ENCODE measurements at places on chromosomes 11 and 22.

DNA sequence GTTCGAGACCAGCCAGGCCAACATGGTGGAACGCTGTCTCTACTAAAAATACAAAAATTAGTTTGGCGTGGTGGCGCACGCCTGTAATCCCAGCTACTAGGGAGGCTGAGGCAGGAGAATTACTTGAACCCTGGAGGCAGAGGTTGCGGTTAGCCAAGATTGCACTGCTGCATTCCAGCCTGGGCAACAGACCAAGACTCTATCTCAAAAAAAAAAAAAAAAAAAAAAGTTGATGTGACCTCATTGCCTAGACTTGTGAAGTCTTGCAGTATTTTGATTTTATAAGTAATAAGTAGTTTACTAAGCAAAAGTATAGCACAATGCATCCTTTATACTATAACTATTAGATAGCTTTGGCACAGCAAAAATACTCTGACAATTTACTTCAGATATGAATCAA lies 9.9 kb upstream of the CUL5 start:
- H3K27me3 ChIP-seq, result peaks cover 3% of the 10 kb centered on the region
- H3K4me1 ChIP-seq, result no peaks in the 10 kb centered on the region
- no peak overlapping the region for H3K4me3 ChIP-seq
- no peaks in the 10 kb centered on the region for H3K36me3 ChIP-seq
- no peak for DNase-seq
- H3K27ac ChIP-seq, result no peak overlapping the region

- no peak for DNase-seq
- H3K4me3 ChIP-seq, result no peak overlapping the region
- H3K4me1 ChIP-seq, result no peaks in the 10 kb centered on the region
- H3K27me3 ChIP-seq, result no peaks in the 10 kb centered on the region
- no peaks in the 10 kb centered on the region for H3K36me3 ChIP-seq
Observed at GRCh38 chr11:103881584-103881983, 154.9 kb upstream of the DDI1 start.

DNA sequence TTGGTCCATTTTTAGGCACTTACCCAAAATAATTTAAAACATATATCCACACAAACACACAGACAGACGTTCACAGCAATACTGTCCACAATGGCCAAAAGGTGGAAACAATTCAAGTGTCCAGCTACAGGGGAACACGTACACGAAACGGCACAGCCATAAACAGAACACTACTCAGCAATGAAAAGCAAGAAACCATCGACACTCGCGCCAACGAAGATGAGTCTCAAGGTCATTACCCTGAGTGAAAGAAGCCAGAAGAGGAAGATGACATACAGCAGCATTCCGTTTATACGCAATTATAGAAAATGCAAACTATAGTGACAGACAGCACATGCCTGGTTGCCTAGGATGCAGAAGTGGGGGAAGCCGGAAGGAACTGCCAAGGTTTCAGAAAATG lies 13.4 kb upstream of the COMT start:
- H3K4me3 ChIP-seq, result no peak overlapping the region
- no peak for DNase-seq
- no peaks in the 10 kb centered on the region for H3K4me1 ChIP-seq
- H3K36me3 ChIP-seq, result peaks cover 8% of the 10 kb centered on the region
- no peaks in the 10 kb centered on the region for H3K27me3 ChIP-seq
- H3K27ac ChIP-seq, result no peak overlapping the region

DNA sequence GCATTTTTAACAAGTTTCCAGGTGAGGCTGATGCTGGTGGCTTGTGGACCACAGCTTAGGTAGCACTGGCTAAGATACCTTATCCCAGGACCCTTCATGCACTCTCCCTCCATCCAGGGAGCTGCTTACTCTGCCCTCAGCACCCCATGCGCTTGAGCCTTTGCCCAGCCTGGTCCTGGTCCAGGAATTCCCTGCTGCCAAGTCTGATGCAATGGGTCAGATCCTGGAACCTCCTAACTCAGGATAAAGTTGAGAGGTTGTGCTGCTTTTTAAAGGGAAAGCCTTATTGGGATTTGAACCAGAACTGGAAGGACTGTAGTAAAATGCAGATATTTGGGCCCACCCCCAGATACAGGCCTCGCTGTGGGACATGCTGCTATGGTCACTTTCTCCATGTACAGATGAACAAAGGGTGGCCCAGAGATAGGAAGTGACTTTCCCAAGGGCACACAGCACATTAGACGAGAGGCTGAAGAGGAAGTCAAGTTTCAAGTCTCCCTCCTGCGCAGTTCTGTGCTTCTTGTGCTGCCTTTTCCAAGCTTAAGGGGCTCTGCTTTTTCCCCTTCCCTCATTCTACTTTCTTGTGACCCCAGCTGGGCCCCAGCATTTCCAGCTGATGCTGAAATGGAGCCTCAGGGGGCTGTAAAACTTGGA lies 824 bp upstream of the LGALS12 start:
- H3K27ac ChIP-seq, result no peak overlapping the region
- H3K4me1 ChIP-seq, result peaks cover 19% of the 10 kb centered on the region
- DNase-seq, result no peak
- H3K4me3 ChIP-seq, result no peak overlapping the region

DNA sequence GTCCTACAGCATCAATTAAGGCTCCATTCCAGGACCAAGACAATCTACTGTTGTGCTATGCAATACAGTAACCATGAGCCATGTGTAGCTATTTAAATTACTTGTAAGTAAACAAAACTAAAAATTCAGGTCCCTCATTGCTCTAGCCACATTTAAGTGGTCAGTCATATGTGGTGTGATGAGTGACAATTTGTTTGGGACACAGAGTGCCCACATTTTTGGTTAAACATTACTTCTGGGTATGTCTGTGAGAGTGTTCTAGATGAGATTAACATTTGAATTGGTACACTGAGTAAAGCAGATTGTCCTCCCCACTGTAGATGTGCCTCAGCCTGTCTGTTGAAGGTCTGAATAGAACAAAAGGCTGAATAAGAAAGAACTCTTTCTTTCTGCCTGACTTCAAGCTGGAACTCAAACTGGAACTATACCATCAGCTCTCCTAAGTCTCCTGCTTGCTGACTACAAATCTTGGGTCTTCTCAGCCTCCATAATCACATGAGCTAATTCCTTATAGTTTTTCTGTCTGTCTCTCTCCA lies 15.8 kb downstream of the KBTBD3 start:
- H3K27me3 ChIP-seq, result no peaks in the 10 kb centered on the region
- peaks cover 8% of the 10 kb centered on the region for H3K36me3 ChIP-seq
- no peaks in the 10 kb centered on the region for H3K4me1 ChIP-seq

DNA sequence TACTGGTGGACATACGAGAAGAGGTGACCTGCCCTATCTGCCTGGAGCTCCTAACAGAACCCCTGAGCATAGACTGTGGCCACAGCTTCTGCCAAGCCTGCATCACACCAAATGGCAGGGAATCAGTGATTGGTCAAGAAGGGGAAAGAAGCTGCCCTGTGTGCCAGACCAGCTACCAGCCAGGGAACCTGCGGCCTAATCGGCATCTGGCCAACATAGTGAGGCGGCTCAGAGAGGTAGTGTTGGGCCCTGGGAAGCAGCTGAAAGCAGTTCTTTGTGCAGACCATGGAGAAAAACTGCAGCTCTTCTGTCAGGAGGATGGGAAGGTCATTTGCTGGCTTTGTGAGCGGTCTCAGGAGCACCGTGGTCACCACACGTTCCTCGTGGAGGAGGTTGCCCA lies 6.9 kb downstream of the TRIM6 start:
- DNase-seq, result no peak
- H3K4me1 ChIP-seq, result no peaks in the 10 kb centered on the region
- H3K27ac ChIP-seq, result no peak overlapping the region
- H3K36me3 ChIP-seq, result no peaks in the 10 kb centered on the region
- no peak overlapping the region for H3K4me3 ChIP-seq

All from CD4-positive, alpha-beta T cell (primary cell).